Fibroblast of skin of left biceps (primary cell): ENCODE measurements at places on chromosomes 4 and X.
A peak's percentile ranks its signal among the peaks of the same experiment; 100 is the strongest.

DNA sequence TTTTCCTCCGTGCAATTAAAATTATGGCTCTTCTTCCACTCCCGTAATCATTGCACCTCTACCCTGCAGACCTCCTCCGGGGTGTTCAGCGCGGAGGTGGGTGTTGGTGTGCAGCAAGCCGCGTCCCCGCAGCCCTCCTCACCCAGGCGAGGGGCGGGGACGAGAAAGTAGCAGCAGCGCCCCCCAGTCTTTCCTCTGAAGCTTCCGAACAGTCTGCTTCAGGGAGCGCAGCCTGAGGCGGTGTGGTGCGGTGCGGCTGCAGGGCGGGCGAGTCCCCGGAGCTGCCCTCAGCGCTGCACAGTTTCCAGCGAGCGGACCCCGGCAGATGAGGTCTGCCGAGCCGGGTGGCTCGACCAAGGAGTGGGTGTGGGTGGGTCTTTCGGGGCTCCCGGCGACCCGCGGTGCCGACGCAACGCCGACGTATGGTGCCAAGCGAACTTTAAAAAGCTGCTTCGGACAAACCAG, at the start of gene FRAS1:
FRAS1 (plus strand) TSS at position 189 of the 465 bp plus-strand sequence. CDS start 687 bp downstream, outside the sequence.
- DNase-seq, result no peak

GRCh38 chr4:27717431-27717755, 856.8 kb downstream of the STIM2 start:
- DNase-seq, result no peak

DNA sequence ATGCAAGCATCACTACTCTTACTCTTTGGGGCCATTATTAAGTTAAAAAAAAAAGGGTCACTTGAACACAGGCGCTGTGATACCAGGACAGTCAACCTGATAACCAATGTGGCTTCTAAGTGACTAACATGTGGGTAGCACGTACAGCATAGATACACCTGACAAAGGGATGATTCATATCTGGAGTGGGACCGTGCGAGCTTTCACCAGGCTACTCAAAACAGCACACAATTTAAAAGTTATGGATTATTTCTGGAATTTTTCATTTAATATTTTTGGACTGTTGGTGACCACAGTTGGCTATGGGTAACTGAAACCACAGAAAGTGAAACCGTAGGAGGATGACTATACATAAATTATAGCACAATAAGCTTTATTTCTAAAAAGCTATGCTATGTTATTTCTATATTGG, 113.8 kb upstream of the STIM2 start:
- no peak for DNase-seq

GRCh38 chr4:111605111-111605510, 540.1 kb upstream of the FAM241A start:
- no peak for DNase-seq

DNA sequence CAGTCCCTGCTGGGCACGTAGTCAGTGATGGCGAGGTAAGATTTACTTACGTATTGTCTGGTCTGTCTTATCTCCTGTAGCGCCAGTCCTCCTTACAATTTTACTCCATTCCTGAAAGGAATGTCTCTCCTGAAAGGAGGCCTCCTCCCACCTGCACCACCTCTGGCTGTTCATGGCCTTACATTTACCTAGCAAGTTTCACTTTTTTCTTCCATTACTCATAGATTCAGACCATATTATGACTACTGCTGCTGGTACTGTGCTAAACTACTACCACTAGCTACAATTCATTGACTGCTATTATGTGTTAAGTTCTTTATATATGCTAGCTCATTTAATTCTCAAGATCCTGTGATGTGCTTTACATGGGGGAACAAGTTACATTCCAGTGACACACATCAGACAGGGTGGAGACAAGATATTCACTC, 189.9 kb downstream of the BMPR1B start:
- DNase-seq, result no peak

GRCh38 chr4:96736352-96736889, 896.5 kb downstream of the PDHA2 start:
- peak; percentile 7 for DNase-seq

DNA sequence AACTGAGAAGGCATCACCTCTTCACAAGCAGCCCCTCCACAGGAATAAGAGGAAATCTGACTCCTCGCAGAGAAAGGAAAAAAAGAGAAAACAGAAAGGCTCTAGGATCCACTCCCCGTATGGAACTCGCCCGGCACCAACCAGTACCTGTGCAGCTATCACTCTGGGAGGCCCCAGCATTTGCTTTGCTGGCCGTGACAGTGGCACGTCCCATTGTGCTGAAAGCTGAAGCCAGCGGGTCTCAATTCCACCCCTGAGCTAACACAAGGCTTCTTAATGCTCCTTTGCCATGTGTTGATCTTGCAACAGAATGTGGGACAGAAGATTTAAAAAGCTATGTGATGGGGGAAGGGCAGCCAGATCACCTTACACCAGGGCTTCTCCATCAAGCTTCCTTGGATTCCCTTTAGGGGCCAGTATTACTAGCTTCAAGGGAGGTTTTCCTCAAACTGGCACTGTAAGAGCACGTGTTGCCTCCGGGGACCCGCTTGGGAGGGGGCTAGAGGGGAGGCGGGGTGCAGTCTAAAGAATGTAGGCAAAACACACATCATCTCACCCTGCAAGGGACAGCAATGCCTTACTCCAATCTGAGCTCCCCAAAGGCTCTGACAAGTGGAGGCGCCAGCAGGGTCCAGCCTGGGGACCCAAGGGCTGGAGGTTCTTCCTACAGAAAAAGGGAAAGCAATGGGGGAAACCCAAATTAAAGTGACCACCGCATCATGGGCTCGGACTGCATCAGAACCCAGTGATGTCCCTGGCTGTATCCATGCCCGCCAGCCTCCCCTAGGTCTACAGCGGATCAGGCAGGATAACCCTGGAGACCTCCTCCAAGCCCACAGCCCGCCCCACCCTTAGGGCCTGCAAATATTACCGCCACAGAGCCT, 1.2 kb downstream of the USP46 start:
- DNase-seq, result peak; percentile 39

- DNase-seq, result no peak
Observed at GRCh38 chr4:182089326-182089725, 153.9 kb upstream of the TENM3 start.

DNA sequence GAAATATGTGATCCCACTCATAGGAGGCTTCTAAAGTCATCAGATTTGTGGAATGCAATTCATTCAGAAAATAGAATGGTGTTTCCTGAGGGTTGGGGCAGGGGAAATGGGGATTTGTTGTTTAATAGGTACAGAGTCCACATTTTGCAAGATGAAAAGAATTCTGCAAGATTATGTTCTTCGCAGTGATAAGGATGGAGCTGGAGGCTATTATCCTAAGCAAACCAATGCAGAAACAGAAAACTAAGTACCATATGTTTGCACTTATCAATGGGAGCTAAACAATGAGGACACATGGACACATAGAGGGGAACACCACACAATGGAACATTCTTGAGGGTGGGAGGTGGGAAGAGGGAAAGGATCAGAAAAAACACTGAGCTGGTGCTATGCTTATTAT, 144.3 kb upstream of the NLGN4X start:
- DNase-seq, result no peak

DNA sequence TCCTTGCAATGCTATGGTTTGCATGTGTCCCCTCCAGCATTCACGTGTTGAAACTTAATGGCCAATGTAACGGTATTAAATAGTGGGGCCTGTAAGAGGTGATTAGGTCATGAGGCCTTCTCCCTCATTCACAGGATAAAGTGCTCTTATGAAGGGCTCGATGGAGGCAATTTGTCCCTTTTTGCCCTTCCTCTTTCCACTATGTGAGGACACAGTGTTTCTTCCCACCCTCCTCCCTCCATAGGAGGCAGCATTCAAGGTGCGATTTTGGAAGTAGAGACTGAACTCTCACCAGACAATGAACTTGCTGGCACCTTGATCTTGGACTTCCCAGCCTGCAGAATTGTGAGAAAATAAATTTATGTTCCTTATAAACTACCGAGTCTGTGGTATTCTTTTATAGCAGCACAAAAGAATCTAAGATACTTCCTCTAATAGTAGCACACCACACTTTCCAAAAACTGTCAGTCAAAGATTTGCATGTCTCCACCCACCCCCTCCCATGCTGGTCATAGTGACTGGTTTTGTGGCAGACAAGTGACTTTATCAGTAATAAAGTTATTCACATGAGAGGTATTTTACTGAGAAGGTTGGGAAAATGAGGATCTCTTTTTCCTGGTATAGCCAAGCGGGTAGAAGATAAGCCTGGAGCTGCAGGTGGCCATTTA, 113.5 kb upstream of the TTC29 start:
- no peak for DNase-seq

GRCh38 chr4:28709891-28710290, 1849.2 kb downstream of the STIM2 start:
- no peak for DNase-seq

- no peak for DNase-seq
Observed at GRCh38 chr4:8886612-8887406, 15.2 kb upstream of the HMX1 start.

DNA sequence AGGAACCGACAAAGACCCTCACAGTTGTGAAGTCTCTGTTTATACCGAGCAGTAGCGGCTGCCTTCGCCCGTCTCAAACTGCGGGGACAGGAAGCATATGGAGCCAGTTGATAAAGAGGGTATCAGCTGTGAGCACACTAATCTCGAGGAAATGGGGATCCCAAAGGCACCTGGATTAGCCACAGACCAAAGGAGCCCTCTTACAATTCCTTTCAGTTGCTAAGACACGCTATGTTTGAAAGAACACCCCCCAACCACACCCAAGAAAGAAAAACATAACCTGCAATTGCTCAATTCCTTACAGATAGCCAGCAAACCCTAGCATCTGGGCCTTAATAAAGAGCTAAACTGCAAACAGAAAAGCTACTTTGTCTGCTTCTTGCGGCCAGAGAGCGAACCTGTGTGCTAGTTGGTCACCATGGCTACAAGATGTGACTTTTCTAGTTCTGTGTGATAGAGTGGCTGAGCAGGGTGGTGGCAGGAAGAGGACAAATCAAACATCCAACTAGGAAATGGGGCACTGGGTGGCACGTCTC, 23.3 kb upstream of the CHRNA9 start:
- DNase-seq, result no peak

GRCh38 chr4:54289316-54289715, 60.2 kb downstream of the PDGFRA start:
- DNase-seq, result no peak

DNA sequence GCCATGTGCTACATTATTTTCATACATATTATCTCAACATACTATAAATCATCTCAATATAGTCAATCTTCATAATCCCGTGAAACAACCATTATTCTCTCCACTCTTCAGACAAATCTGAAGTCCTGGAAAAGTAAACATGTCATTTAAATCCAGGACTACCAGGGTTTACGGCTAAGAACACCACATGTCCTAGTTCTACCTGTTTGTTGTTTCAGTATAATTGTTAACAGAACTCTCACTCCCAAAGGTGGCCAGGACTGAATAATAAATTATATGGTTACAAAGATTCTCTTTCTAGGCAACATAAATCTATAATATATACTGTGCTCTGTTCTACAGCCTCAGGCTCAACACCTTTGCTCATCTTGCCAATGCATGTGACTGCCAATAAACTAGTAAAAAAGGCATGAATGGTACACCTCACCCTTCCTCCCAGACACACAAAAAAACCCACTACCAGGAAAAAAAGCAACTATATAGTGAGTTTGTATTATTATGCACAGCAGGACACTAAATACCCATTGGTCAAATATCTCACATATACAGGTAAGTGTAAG, 20.1 kb downstream of the EIF4E start:
- DNase-seq, result no peak

- DNase-seq, result no peak
Observed at GRCh38 chr4:155582041-155582440, 84.6 kb upstream of the GUCY1A1 start.

DNA sequence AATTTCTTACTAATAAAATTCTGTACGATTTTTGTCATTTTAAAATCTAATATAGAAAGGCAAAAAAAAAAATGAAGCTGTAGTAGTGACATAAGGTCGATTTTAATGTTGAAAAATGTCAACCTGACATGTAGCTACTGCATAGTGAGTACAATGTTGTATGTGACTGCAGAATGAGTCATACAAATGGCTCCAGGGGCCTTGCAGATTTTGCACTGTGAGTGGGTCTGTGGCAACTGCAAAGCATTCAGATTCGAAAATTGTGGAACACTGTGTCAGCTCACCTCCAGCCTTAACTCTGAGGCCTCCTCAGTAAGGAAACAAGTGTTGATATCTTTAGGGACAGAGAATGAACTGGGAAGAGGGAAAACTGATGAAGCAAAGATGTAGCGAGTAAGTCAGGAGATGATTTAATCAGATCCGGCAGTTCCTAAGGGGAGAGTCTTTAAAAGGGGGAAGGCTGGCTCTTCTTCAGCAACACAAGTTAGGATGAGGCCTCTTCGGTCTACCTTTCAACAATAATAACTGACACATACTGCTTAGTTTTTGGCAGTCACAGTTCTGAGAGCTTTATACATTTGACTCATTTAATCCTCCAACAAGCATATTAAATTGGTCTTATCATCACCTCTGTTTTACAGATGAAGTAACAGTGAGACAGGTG, 24.9 kb downstream of the TKTL2 start:
- no peak for DNase-seq

- DNase-seq, result no peak
Observed at GRCh38 chrX:150360331-150360730, 2.8 kb upstream of the MAMLD1 start.

DNA sequence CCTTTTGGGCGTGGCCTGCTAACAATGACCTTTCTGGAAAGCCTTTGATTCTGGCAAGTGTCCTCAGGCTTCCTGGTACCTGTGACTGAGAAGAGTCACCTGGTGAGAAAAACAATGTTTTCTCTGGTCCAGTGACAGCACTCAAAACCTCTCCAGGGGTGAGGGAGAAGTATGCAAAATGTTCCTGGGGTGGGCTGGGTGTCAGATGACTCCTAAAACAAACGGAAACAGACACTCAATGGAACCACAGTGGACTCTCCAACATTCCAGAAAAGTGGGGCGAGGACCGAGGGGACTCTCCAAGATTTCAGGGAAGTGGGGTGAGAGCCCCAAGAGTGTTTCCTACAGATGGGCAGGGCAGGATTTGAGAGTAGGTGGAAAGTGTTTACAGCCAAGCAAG, 69.5 kb downstream of the ANAPC4 start:
- DNase-seq, result no peak
